ENCODE measurements at places on chromosomes 7 and 10.
A peak's percentile ranks its signal among the peaks of the same experiment; 100 is the strongest.

GRCh38 chr7:44287488-44288380, 37.7 kb downstream of the CAMK2B start:
- DNase-seq, result peak; percentile 0

DNA sequence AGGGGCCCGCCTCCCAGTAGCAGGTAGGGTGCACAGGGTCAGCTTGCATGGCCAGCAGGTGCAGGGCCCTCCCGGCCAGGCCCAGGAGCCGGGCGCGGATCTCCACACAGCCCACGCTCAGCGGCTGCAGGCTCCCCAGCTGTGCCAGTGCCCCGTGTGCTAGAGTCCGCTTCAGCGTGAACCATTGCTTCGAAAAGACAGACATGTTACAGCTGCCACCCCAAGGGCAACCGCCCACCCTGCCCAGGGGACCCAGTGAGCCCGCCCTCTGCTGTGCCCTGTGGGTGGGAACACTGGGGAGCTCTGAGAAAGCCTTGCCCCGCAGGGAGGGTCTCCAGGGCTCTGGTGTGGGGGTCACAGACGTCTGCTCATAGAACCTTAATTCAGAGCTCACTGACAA, 64.3 kb upstream of the NKX6-2 start:
- no peak for DNase-seq

- DNase-seq, result no peak
These were observed 159.3 kb downstream of the PTPRN2 start for GRCh38 chr7:158428131-158428836.

GRCh38 chr10:16384021-16384420, 52.8 kb upstream of the PTER start:
- no peak for DNase-seq

GRCh38 chr7:135950429-135950828, 26.7 kb downstream of the MTPN start:
- no peak for DNase-seq

All from T-helper 2 cell (primary cell).